ENCODE measurements at places on chromosomes 4 and X.

DNA sequence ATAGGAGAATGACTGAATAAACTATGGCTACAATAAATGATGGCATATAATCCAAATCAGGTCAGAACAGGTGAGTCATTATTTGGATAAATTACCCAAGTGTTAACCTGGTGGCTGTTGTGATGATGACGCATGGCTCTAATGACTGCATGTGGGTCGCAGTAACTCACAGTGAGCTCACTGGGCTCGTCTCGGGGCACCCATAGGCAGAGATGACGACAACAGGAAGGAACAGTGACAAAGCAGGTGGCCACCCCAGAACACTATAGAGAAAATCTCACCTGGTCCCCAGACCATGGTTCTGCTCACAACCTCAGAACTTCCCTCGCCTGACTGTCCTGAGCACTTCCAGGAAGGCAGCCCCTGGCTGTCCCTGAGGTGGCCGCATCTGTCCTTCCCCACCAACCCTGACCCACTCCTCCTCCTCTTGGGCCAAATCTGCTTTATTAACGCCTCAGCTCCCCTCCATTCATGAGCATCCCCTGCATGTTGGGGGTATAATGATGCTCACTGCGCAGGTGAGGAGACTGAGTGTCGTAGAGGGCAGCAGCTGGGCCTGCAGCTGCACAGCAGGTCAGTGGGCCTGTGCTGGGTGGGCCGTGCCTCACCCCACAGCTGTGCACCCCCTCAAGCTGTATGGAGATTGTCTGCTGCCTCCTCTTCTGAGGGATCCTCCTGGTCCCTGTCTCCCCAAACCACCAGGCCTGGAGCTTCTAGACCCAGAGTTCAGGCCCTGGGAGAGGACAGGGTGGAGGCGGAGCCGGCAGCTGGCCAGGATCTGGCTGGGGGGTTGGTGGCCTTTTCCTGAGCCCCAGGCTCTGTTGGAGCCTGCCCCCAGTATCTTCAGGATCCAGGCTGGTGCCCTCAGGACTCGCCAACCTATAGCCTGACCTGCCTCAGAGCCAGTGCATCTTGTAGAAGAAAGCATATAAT lies 30.9 kb upstream of the FAM156A start:
- no peak for DNase-seq

DNA sequence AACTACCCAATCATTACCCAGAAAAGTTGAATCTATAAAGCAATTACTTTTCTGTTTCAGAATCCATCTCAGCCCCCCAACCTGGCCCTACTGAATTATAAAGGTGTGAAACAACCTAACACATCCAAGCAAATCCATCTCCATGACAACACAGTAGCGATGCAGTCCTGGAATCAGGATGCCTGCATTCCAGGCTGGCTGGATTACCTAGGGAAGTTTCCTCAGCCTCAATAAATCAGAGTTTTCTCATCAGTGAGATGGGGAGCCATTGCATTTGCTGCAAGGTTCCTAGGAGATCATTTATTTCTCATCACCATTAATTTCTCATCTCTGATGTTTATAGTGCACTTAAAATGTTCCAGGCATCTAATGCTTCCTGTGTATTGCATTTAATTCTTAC lies 46.0 kb downstream of the LNX1 start:
- no peak for DNase-seq

GRCh38 chr4:80578001-80578400 lies 242.5 kb downstream of the CFAP299 start:
- no peak for DNase-seq

- DNase-seq, result no peak
These were observed 89.8 kb downstream of the EMCN start for GRCh38 chr4:100428051-100428450.

DNA sequence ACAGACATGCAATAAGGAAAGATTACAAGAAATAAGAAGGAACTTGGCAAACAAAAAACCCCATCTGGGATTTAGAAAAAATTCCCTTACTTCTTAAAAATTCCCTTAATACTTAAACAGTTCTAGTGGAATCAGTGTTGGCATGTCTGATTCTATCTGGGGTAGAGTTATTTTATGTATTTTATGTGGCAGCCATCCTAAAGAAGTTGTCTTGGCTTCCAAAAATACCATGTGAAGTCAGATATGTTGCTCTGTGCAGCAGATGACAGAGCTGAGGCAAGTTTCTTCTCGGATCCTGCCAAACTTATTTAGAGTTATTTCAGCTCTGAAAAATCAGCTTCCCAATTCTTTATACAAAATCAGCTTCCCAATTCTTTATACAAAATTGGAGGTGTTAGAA lies 14.7 kb downstream of the YY2 start:
- DNase-seq, result no peak

GRCh38 chr4:78174891-78175290 lies 117.8 kb downstream of the FRAS1 start:
- no peak for DNase-seq

DNA sequence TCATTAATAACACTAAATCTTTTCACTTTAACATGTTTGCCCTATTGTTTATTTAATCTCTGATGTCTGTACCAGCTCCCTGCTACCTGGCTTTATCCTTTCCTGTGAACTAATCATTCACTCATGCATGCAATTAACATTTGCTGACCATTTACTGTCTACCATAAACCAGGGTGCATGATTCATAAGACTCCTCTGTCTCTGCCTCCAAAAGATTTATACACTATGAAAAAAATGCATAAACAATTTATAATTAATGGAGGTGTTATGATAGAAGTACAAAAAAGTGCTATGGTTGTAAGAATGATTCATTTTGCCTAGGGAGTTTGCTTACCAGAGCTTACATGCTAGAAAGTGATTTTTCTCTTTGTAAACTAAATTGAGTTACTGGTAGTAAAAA lies 24.5 kb upstream of the CPEB2 start:
- DNase-seq, result no peak

GRCh38 chr4:186249785-186250754 lies 15.9 kb upstream of the F11 start:
- DNase-seq, result no peak

DNA sequence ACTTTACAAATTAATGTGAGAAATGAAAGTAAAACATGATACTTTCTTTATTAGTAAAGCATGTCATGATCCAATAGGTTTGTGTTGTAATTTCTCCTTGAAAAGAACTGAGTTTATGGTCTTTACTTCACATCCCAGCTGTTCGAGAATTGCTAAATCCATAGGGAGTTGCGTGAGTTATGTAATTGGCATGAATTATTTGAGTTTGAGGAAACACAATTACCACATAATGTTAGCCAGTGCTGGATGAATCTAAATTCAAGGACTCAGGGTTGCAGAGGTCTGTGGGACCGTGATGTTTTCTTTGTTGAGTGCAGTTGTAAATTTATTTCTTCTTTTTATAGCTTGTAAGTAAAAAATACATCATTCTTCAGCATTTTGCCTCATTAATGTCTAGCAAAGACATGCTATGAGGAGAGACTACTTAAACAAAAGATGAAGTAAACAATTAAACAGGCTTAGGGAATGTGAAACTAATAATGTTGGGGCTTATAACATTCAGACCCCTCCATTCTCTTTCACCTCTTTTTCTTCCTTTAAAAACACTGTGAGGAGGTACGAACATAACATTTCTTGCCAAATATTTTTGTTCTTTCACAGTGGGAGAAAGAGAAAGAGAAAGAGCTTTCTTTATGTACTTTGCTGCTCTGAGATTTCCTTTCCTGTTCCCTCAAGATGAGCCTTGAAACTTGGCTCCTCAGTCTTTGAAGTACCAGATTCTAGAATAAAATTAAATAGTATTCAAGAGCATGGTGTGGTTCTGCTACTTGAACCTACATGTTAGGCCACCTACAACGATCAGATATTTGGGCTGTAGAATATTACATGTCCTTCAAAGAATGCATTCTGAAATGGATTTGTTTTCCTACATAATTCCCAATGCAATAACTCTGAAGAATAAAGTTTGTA lies 159.6 kb upstream of the ANK2 start:
- no peak for DNase-seq

DNA sequence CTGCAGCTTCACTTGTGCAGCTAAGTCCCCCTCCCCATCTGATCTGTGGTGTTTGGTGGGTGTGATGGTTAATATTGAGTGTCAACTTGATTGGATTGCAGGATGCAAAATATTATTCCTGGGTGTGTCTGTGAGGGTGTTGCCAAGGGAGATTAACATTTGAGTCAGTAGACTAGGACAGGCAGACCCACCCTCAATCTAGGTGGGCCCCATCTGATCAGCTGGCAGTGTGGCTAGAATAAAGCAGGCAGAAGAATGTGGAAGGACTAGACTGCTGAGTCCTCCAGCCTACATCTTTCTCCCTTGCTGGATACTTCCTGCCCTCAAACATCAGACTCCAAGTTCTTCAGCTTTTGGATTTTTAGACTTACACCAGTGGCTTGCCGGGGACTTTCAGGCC lies 103.5 kb upstream of the BOD1L1 start:
- no peak for DNase-seq

DNA sequence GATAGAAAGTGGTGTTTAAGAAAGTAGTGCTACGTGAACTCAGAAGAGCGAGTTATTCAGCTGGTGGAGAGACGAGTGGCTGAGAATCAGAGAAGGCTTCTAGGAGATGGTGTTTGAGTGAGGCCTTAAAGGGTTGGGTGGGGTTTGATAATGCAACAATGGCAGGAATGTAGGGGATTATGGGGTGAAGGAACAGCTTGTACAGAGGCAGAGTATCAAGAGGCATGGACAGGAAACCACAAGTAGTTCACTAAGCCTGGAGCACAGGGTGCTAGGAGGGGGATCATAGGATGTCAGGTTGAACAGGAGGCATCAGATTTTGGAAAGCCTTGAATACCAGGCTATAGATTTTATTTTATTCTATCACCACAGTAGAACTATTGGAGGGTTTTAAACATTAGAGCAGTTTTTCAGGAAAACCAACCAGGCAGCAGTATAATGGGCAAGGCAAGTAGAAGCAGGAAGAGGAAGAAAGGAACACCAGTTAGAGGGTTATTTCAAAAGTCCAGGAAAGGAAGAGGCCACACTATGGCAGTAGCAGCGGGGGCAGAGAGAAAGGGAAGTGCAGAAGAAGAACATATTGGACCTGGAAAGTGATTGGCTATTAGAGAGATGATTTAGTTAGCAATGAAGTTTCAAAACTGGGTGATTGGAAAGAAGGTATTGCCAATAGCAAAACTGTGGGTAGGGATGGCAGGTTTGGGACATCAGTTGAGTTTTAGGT lies 99.2 kb downstream of the DOCK11 start:
- DNase-seq, result no peak

GRCh38 chr4:61375301-61375700 lies 175.2 kb downstream of the ADGRL3 start:
- no peak for DNase-seq

DNA sequence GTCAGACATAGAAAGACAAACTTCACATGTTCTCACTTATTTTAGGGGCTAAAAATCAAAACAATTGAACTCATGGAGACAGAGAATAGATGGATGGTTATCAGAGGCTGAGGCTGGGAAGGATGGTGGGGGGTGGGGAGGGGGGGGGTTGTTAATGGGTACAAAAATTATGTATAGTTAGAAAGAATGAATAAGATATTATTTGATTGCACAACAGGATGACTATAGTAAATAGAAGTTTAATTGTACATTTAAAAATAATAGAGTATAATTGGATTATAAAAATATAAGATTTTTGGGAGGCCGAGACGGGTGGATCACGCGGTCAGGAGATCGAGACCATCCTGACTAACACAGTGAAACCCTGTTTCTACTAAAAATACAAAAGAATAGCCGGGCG lies 33.3 kb downstream of the CORIN start:
- DNase-seq, result no peak

DNA sequence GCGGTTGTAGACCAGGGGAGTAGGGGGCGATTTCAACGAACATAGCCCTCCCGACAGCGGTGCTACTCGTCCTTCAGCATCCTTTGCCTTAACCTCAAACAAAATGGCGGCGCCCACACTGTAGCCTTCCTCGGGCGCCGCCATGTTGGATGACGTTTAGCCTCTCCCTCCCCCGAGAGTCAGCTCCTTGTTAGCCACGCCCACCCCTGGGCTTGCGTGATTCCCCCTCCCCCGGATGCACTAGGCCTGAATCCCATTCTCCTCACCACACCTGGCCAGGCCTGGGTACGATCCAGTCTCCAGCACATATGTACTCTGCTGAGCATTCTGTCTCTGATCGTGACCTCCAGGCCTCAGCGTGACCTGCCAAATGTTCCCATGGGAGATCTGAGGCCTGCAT lies 49.0 kb upstream of the ZNF157 start:
- DNase-seq, result no peak

Measured in activated effector memory CD4-positive, alpha-beta T cell treated with Interleukin-2 at 50 U/mL for 16 hours (primary cell).